Glutamatergic neuron (in vitro differentiated cells): ENCODE measurements at places on chromosomes 5 and 9. TPM values are rescaled to one million over a fixed set of nuclear protein-coding genes. Genes with fewer than 3 reads are reported as not detected.

RNF208 gene
- 24.8 TPM for total RNA-seq

GRCh38 chr5:115194676-115195075 lies 25.0 kb upstream of the TRIM36 start:
- DNase-seq = no peak

GKAP1 gene
- 47.4 TPM for total RNA-seq

GRCh38 chr5:103021314-103021713 lies 98.6 kb downstream of the GIN1 start:
- no peak for DNase-seq

DNA sequence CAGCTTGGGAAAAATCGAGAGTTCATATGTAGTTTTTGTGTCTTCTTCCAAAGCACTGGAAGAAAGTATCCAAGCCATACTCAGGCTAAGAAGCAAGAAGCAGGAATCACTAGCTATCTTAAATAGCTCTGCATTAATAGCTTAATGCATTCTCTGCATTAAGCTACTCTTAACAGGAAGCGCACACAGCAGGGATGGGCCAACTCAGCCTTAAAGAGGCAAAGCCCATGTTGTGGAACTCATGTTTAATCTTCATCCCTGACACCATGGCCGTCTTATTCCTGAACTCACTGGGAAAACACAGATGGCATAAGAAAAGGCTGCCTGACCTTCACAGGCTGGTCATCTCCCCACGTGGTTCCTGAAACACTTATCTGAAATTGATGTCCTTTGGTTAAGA lies 18.7 kb upstream of the ICE1 start:
- no peak for DNase-seq

- DNase-seq = no peak
Observed at GRCh38 chr5:108028412-108028811, 353.5 kb downstream of the FBXL17 start.

DNA sequence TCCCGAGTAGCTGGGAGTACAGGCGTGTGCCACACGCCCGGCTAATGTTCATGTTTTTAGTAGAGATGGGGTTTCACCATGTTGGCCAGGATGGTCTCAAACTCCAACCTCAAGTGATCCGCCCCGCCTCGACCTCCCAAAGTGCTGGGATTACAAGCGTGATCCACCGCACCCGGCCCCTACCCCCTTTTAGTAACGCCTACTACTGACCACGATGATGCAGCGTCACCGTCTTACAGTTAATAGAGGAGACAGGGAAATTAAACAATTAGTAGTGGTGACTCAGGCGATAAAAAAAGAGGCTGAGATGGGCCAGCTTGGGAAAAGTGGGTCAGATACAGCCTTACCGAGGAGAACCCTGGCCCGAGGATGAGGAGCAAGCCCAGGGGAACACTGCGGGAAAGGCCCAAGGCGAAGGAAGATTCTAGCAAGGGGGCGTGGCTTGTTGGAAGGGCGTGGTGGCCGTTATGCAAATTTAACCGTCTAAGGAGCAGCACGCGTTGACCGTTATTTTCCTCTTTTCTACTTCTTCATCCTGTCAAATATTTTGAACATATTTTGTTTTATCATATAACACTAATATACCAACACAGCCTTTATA lies 1.6 kb upstream of the SETX start:
- no peak for DNase-seq

- DNase-seq = no peak
Observed at GRCh38 chr9:21228122-21228521, at the start of gene IFNA17. Gene IFNA17 (minus strand): TSS chr9:21228222. CDS start chr9:21228173, 49 bp downstream.
